Eye (tissue), 1 donor: ENCODE measurements at places on chromosomes 16 and 17.

DNA sequence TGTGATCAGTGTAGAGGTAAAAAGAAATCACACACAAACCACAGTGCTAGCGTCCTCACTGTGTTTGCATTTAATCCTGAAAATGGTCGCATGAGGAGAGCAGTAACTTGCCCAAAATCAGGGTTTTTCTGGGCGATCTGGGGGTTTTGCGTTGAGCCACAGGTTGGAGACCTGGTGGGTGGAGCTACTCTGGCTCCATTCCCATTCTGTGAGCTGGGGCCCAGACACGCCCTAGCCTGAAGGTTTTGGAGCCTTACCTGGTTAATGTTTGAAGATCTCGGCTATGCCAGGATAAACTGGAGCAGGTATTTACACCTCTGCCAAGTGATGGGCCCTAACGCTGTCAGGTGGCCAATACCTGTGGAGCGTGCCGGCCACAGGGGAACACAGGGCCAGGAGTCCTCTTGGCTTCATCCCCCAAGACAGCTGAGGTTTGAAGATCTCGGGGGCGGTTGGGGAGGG lies 48.4 kb downstream of the MPRIP start:
- DNase-seq: no peak

DNA sequence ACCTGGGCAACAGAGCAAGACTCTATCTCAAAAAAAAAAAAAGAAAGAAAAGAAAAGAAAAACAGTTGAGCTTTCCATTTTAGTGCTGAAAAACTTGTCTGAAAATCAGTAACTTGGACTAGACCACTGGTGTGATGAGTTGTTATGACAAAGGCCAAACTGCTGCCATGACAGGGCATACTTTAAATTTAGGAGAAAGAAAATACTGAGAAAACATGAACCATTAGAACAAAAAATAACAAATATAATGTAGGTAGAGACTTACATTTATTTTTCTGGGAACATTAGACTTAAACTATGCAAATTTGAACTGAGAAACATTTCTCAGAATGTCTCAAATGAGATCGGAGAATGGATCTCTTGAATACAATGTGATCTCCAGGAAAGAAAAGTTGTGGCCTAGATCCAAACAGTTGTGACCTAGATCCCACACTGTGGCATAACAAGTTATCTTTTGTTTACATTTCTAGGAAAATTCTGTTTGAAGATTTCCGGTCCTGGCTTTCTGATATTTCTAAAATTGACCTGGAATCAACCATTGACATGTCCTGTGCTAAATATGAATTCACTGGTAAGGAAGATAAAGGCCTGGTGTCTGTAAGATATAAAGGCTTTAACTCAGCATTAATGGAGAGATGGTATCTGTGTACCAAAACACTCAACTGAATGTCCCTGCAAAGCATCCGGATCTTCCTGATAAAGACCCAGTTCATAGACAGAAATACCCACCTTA lies 10.9 kb downstream of the OGFOD1 start:
- no peak for DNase-seq

DNA sequence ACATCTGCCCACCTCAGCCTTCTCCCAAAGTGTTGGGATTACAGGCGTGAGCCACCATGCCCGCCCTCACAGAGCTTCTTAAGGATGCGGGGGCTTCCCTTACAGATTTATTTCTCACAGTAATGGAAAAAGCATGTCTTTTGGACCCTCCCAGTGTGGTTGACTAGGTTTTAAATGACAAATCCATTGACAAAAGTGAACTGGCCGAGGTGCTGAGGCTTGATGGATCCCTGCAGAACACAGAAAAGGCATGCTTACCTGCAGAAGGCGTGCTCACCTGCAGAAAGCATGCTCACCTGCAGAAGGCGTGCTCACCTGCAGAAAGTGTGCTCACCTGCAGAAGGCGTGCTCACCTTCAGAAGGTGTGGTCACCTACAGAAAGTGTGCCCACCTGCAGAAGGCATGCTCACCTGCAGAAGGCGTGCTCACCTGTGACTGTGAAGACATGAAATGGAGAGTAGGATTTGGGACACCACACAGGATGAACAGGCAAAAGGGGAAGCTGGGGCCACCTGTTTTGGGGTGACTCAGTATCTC lies 15.1 kb upstream of the BBS2 start:
- no peak for DNase-seq

- no peak for DNase-seq
Measured at GRCh38 chr16:15907863-15908478, 19.6 kb upstream of the CEP20 start.

- no peak for DNase-seq
Measured at GRCh38 chr17:60372790-60373483, 19.0 kb downstream of the USP32 start.

DNA sequence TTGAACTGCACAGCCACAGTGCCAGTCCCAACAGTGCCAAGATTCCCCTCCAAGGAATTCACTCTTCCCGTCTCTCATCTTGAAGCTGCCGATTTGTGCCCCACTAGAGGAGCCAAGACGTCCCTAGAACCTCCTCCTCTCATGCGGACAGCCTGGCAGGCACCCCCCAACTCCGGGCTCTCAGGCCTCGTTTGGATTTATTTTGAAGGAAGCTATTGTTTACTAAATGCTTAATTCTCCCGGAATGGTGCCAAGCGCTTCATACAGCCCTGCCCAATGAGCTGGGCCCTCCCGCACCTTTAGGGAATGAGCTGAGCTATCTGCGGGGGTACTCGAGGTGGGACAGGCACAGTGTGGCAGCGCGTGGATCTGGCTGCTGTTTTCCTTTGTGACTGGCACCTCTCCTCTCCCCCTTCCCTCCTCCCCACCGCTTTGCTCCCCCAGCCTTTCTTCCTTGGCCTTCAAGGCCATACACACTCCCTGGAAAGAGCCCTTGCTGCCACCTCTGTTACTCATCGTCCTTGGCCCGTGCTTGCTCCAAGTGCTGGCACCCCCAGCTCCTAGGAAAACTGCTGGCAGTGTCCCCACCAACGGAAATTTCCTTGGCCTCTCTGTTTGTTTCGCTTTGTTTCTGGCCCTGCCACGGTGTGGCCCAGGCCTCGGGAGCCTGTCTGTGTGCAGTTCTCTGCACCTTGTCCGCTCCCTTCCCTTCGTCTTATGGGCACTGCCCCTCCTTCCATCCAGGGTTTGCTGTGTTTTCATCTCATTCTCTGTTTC lies 49.9 kb upstream of the CDR2 start:
- DNase-seq: no peak

- DNase-seq: no peak
Measured at GRCh38 chr17:34990921-34991365, 10.6 kb downstream of the LIG3 start.

- peak; percentile 82 for DNase-seq
Measured at GRCh38 chr17:9646546-9646885, 1.2 kb downstream of the USP43 start.
